ENCODE measurements at places on chromosomes 16 and 17.

DNA sequence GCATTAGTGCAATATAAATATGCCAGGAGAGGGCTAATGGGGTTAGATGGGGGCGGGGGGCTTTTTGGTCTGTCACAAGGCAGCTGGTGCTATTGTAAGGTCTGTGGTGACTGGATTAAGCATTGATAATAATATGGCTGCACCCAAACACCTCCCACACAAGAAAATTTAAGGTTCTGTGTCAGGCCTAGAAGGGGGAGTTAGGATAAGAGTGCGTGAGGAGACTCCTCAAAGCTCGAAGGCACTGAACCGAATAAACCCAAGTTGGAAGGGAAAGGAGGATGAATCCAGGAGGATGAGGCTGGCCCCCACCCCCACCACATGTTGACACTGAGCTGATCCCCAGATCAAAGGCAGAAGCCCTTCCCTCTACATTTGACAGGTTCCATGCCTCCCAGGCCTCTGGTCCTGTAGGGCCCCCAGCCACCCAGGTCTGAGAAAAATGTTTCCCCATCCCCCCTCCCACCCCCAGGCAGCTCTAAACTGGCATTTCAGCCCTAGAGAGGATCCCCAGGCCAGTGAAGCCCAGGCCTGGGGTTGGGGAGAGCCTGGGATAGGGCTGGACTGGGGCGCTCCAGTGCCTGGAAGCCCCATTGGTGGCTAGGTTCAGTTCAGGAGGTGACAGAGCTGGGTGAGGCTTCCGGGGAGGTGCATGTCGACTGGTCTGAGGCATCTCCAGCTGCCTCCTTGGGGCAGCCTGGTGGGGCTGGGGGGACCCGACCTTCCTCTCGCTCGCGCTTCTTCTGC, 1.7 kb downstream of the HOXB1 start:
- no peak for DNase-seq

DNA sequence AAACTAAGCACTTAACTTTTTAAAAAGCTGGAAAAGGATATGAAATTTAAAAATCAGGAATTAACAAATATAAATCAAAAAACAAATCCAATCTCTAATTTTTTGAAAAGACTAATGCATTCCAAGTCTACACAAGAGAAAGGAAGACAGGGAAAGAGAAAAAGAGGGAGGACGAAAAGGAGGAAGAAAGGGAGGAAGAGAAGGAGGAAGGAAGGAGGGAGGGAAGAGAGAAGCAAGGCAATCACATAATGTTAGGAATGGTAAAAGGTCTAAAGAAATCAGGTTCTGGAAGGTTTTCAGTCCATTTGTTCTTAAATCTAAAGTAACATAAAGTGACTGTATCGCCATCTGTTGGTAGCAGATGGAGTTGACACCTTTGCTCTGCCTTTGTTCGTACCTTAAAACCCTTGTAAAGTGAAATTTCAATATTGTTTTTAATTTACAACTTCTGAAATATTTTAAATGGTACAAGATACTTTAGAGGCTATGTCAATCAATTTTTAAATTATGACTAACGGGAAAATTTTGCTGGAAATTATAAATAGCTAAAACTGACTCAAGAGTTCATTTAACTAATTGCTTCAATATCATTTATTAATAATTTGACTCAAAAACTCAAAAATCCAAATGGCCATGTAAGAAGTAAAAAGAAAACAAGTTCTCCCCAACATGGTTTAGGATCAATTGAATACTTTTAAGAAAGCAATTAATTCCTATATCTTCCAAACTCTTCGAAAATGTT, 20.4 kb upstream of the CDYL2 start:
- DNase-seq, result no peak

DNA sequence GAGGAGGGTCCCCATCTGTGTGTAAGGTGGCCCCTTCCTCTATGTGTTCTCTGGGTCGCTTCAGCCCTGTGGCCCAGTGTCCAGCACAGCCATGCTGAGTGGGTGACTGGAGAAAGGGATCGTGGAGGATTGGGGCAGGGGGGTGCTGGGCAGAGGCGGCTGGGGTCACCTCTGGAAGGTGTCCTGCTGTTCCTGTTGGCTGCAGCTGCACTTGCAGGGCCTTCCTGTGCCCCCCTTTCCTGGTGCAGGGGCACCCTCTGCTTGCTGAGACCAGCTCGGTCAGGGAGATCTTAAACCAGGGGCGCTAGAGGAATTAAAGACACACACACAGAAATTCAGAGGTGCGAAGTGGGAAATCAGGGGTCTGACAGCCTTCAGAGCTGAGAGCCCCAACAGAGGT, 11.1 kb downstream of the IL32 start:
- no peak for DNase-seq

DNA sequence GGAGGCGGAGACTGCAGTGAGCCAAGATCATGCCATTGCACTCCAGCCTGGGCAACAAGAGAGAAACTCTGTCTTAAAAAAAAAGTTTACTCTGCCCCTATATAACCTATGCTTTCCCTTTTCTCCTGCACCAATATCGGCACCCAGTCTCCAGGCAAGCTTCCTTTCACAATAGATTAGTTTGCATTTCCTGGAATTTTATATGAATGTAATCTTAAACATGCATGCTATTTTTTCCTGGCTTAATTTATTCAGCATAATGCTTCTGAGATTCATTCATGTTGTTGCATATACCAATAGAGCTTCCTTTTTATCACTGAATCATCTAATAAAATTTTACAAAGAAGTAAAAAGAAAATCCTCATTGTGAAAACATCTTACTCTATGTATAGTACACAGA, 59.4 kb downstream of the USP32 start:
- no peak for DNase-seq

DNA sequence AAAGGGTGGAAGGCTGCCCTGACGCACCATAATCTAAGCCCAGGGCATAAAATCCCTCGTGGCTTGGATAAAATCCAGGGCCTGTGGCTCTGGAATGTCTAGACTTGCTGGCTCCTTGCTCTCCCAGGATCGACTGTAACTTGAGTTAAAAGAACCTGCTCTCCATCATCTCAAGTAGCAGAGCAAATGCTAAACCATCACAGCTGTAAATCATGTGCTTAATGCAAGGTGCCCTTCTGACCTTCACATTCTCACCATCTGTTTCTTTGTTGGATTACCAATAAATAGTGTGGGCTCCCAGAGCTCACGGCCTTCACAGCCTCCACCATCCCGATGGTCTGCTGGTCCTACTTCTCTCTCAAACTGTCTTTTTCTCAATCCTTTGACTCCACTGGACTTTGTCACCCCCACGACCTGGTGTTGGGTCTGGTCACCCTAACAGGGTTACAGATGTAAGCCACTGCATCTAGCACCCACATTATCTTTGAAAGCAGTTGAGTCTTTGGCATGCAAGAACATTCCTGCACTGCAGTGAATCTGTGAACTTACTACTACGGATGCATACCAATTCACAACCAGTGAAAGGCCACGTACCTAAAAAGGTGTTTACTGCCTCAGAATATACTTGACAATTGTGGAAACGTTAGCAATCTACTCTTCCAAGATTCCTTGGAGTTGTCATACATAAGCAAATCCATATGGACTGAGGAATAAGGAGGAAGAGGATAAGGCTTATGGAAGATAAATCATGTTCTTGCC, 15.3 kb downstream of the RSL1D1 start:
- DNase-seq, result no peak

DNA sequence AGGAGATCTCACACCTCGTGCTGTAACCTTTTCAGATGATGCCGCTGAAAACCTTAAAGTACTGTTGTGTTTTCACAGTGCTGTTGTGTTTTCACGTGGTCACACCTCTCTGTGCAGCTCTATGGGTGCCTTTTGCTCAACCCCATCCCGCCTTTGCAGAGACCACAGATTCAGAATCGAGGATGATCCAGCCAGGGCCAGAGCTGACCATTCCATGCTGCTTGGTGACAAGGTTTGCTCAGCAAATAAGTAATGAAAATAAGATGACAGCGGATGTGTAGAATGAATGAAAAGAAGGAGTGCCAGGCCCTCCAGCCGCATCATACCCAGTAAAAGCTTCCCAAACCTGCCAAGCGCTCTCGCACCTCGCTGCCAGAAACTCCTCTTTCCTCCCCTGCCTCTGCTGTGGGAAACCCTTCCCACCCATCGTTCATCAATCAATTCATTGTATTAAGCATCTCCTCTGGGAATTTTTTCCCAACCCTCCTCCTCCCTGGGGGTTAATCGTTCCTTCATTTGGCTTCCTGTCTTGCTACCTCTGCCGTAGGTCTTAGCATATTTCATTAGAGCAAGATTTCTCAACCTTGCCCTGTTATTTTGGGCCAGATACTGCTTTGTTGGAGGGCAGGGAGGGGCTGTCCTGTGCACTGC, 93.4 kb upstream of the CRHR1 start:
- DNase-seq, result no peak

- no peak for DNase-seq
Measured at GRCh38 chr16:53068423-53068833, 13.6 kb downstream of the CHD9 start.

DNA sequence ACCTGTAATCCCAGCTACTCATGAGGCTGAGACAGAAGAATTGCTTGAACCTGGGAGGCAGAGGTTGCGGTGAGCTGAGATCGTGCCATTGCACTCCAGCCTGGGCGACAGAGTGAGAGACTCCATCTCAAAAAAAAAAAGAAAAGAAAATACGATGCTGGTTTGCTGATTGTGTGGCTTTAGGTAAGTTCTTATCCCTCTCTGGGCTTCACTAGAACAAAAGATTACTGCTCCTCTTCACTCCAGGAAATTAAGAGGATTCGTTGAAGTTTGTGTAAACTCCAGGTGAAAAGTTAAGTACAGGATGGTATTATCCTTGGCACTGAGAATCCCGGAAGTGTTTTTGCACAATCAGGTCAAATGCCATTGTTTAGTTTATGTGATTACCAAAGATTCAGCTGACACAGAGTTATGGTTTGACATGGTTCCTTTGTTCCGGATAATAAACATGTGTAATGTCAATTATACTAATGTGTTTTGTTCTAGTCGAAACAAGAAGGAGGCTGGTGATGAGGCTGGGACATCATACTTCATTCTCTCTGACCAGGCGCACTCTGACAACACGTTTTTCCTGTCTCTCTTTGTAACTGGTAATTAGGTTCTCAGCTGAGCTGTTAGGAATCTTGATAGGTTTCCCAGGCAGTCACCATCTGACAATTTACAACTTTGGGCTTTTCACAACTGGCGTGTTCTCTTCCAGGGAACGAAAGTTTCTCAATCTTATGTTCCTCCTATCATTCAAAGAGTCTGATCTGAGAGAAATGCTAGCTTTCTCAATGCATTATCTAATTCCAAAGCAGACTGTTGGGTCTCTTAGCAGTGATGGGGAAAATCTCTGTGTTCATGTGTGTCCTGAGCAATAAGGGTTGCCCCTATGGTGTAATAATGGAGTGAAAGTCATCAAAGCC, 10.8 kb upstream of the TAOK1 start:
- no peak for DNase-seq

- no peak for DNase-seq
Measured at GRCh38 chr17:71572343-71572742, 548.5 kb upstream of the SOX9 start.

GRCh38 chr17:54920819-54921218, 20.2 kb downstream of the TOM1L1 start:
- DNase-seq, result no peak

DNA sequence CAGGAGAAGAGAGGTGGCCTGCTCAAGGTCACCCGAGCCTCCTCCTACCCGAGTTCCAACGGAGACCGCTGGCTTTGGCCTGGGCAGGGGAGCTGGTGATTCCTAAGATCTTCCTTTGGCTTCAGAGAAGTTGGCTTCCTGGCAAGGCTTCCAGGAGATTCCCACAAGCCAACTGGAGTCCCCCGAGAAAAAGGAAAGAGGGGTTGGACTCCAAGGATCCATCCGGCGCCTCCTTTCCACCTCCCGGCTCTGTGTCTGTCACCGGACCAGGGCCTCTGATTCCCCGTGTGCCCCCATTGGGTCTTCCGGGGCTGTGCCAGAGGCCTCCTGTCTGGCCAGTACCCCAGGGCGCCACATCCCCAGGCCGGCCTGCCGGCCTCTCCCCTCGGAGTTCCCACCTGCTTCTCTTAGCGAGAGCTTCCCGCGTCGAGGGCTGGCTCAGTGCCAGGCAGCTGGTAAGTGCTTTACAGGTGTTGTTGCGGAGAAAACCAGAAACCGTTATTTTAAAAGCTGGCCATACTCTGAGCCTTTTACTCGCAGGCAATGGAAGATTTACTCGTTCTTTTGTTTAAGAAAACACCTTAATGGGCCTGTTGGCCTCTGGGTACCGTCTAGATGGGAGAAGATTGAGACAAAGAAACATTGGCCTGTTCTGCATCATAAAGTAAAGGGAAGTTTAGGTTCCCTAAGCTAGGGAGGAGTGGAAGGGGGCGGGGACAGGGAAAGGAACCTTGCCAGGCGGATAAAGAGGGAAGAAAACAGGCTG, 258.4 kb upstream of the SDK2 start:
- no peak for DNase-seq

GRCh38 chr17:78623541-78623940, 46.3 kb upstream of the DNAH17 start:
- no peak for DNase-seq

DNA sequence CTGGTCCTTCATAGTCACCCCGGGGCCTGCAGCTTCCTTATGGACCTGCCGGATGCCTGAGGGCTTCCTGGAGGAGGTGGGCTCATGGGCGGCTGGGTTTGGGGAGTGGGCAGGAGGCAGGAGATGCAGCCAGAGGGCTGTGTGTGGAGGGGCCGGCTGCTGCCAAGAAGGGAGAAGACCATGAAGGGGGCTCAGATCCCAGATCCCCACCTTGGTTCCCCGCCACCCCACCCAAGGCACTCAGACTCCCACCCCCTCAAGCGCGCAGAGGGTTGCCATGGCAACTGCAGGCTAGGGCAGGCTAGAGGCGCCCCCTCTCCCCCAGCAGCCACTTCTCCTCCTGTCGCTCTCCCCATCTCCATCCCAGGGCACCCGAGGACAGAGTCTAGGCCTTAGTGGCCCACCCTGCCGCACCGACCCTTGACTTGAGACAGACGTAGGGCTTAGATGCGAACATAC, 104.5 kb downstream of the CRLF3 start:
- DNase-seq, result no peak

GRCh38 chr16:19968891-19969683, 84.4 kb upstream of the GPRC5B start:
- no peak for DNase-seq

- no peak for DNase-seq
Measured at GRCh38 chr16:16150117-16150877, 73.0 kb downstream of the ABCC6 start.

DNA sequence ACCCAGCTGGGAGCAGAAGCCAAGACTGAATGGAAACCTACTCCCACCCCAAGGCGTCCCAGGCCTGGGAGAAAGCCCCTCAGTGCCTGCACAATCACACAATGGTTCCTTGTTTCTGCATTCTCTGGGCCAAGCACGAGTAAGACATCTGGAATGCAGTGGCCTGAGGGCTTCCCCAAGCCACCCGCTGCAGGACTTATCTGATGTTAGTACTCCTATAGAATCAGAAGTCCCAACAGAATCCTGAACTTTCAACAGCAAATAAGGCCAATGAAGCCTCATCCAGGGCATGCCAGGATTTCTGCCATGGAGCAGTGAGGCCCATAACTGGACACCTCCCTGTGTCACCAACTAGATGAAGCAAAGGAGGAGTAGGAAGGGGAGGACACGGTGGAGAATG, 28.6 kb downstream of the MYO18A start:
- no peak for DNase-seq

DNA sequence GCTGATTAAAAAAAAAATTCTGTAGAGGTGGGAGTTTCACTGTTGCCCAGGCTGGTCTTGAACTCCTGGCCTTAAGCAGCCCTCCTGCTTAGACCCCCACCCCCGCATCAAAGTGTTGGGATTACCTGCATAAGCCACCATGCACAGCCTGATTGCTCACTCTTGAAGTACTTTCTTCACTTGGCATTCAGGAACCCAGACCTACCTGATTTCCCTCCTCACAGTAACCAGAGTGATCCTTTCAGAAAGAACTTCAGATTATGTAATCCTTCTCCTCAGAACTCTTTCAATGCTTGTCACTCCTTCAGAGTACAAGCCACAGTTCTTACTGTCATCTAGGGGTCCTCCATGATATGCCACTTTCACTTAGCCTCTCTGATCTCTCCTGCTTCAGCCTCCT, 1.4 kb downstream of the EFCAB13 start:
- DNase-seq, result no peak

Measured in activated naive CD4-positive, alpha-beta T cell (primary cell).